IPS DF 19.7 (cell line): ENCODE measurements at places on chromosomes 2 and 18.

DNA sequence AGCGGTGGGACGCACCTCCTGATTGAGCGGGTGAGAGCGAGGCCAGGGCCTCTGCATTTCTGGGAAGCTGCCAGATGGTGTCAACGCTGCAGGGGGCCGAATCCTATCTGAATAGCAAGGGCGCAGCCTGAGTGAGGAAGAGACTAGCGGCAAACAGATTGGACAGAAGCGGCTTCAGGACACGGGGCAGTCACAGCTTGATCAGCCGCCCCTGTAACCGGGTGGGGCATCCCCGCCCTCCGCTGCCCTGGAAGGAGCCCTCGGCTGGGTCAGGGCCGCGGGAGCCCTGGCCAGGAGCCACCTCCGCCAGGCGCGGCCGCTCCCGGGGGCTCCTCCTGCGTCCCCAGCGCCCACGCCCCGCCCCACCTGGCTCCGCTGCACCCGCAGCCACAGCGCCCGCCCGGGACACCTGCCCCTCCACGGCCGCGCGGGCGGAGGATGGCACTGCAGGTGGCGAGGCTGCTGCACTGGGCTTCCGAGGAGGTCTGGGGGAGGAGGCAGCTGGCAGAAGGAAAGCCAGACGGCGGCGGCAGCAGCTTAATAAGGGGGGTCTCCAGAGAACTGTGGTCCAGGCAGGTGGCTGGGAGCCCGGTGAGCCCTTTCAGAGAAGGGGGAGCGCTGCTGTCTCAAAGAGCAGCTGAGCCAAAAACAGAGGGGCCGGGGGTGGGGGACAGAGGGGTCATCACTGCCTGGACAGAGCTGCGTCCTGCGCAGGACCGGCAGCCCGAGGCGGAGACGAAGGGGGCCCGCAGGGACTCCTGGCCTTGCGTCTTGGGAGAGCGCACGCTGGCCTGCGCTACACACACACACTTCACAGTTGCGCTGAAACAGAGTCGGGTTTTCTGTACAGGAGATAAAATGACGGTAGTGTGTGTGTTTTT is 18.8 kb upstream of the SOX11 start:
- no peak for DNase-seq

DNA sequence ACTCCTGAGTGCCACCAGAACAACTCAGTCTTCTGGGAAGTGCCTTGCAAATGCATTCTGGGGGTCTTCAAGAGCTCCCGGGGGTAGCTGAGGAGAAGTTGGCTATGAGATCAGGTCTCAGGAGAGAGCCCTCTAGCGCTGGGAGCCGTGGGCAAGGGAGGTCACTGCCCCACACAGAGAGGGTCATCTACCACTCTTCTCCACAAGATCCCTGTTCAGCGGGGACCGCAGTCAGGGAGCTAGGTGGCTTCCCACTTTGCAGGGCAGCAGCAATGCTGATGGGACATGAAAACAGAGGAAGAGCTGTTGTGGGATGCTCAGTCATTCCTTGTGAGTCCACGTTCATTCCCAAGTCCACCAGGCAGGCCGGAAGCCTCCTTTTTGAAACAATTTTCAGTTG is 66.6 kb downstream of the ACKR3 start:
- no peak for DNase-seq

DNA sequence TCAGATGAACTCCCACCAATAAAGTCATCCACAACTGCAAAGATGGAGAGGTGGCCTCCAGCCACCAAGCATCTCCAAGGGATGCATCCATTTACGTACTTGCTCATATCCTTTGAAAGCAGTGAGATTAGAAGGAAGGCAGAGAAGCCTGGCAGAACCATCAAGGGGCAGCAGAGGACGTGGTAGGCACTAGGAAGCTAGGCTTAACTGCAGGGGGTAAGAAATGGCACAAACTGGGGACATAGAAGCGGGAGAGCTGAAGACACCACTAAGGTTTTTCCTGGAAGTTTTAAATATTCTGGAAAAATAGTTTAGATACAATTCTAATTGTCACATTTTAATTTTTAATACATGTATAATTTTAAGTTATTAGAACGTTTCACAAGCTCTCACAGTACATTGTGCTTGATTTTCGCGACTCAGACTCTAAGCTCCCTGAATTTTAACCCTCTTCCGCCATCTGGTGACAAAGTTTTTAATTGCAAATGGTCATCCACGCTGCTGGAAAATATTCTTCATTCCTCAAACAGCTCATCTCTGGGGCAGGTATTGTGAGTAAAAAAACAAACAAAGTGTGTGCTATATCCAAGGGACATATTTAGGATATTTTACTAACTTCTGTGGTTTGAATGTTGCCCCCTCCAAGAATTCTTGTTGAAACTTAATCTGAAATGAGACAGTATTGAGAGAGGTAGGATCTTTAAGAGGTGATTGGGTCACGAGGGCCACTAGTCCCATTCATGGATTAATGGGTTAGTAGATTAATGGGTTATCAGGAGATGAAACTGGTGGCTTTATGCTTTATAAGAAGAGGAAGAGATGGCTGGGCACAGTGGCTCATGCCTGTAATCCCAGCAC is 1.6 kb upstream of the PSTPIP2 start:
- DNase-seq: no peak

DNA sequence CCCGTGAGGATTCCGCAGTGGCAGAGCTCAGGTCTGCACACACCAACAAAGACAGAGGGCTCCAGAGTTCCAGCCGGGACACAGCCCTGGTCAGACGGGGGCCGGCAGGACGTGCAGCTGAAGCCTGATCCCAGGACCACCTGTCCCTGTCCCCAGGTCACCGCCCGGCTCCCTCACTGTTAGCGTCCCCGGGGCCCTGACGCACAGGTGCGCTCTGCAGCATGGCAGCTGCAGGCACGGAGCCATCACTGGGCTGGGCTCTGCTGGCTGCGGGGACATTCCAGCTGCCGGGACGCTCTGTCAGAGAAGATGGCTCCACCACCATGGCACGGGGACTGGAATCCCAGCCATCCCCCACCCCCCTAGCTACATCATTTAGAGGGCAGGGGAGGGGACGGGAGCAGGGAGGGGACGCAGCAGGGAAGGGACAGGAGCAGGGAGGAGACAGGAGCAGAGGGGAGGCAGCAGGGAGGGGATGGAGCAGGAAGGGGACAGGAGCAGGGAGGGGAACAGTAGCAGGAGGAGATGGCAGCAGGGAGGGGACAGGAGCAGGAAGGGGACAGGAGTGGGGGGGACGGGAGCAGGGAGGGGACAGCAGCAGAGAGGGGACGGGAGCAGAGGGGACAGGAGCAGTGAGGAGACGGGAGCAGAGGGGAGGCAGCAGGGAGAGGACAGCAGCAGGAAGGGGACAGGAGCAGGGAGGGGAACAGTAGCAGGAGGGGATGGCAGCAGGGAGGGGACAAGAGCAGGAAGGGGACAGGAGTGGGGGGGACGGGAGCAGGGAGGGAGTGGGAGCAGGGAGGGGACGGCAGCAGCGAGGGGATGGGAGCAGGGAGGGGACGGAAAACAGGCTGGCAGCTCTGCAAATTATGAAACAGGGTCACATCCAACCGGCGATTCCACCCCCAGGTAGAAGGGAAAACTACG is 39.8 kb downstream of the SLC66A2 start:
- DNase-seq: no peak

GRCh38 chr18:33459612-33460011 is 19.1 kb upstream of the CCDC178 start:
- DNase-seq: no peak

- DNase-seq: no peak
Measured at GRCh38 chr2:238926761-238927611, 79.1 kb downstream of the TWIST2 start.

GRCh38 chr2:7375901-7376300 is 458.7 kb downstream of the RNF144A start:
- no peak for DNase-seq

GRCh38 chr2:217064234-217065011 is 204.6 kb upstream of the TNP1 start:
- no peak for DNase-seq

DNA sequence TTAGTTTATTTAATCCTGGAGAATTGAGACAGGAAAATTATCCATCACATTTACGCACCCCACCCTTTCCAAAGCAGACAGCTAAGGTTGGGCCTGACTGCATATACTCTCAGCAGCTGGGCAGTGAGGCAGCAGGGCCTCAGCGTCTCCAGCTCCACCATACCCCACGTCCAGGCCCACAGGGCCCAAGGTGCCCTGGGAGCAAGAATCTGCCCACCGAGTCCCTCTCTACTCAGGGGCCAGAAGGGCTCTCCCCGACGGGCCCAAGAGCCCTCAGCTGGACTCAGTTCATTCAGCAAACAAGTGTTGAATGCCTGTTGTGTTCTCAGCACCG is 126.3 kb downstream of the SEPTIN10 start:
- DNase-seq: no peak

GRCh38 chr2:236257575-236257974 is 6.6 kb downstream of the ASB18 start:
- DNase-seq: no peak

DNA sequence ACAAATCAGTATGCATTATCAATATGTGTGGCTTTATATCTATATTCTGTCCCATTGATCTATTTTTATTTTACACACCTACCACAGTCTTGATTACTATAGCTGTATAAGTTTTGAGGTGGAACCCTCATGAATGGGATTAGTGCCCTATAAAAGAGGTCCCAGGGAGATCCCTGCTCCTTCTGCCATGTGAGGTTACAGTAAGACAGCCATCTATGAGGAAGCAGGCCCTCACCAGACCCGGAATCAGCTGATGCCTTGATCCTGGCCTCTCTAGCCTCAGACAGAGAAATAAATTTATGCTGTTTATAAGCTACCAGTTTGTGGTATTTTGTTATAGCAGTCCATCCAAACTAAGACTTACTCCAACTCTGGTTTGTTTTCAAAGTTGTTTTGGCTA is 54.9 kb downstream of the HNRNPLL start:
- no peak for DNase-seq

GRCh38 chr2:159010963-159011362 is 42.5 kb downstream of the TANC1 start:
- DNase-seq: no peak
